ENCODE measurements at places on chromosomes 5 and 9.

GRCh38 chr9:36844961-36845360 is 189.1 kb downstream of the PAX5 start:
- no peak for DNase-seq

DNA sequence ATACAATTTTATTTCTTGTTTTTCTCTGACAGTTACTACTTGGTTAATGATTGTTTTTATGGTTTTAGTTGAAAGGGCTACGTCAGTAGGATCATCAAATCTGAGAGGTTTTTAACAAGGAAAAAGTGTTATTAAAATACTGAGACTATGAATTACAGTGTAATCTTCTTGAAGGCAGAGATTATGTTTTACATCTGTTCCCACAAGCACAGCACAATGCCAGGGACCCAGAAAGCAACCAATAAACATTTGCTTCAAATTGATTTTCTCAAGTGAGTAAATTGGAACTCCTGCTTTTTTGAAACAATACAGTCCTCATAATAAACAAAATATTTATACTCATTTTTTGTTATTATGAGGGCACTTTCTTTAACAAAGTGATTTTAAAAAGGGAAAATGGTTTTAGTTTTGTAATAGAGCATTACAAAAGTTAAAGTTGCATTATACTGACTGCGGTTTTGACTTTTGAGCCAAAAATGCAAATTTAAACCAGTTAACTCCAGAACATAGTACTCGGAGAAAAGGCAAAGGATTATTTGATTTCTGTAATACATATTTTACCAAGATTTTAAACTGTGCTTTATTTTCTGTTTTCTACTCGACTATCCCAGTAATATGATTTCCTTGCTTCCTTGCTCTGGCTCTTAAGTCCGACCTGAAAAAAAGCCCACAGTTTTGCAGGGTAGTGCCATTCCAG is 176.9 kb downstream of the GDNF start:
- no peak for DNase-seq

- no peak for DNase-seq
These were observed 13.2 kb downstream of the ANGPTL2 start for GRCh38 chr9:127109212-127109711.

DNA sequence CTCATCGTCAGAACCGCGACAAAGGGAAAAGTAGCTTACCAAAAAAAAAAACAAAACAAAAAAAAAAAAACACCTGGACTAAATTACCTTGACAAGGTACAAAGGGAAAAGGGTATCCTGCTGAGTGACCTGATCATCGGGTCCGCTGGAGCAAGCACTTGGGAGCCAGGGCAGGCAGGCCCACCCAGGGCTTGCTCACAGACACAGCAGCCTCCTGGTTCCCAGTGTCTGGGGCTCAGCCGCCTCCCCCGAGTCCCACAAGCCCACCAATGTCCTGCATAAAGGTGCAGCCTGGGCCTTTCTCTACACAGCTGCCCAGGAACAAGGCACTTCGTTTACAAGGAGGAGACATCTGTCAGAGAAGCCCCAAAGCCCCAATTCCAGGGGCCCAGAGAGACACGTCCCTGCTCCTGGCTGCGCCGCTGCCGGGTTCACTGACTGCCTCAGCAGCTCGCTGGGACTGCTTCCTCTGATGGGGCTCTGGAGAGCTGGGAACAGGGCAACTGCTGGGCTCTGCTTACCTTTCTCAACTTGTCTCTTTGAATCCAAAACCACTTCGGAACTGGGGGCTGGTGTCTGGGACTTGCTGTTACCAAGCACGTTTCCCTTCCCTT is 63.4 kb downstream of the GOLM1 start:
- no peak for DNase-seq

DNA sequence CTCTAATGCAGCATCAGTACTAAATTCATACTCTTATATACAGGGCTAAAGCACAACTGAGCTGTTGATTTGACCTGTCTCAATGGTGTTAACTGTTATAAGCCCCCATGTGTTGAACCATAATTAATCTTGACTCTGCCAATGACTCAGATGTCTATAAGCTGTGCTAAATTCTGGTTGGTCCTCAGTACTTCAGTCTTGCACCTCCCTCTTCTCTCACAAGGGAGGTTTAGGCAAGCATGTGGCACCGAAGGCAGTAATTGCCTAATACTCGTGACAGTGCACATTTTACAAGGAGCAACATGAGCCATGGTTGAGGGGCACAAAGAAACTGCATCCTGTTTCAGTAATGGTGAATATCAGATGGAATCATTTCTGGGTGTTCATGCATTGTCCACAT is 255.9 kb downstream of the TRPM3 start:
- no peak for DNase-seq

- no peak for DNase-seq
These were observed 211.6 kb downstream of the ATP10B start for GRCh38 chr5:160640406-160640805.

DNA sequence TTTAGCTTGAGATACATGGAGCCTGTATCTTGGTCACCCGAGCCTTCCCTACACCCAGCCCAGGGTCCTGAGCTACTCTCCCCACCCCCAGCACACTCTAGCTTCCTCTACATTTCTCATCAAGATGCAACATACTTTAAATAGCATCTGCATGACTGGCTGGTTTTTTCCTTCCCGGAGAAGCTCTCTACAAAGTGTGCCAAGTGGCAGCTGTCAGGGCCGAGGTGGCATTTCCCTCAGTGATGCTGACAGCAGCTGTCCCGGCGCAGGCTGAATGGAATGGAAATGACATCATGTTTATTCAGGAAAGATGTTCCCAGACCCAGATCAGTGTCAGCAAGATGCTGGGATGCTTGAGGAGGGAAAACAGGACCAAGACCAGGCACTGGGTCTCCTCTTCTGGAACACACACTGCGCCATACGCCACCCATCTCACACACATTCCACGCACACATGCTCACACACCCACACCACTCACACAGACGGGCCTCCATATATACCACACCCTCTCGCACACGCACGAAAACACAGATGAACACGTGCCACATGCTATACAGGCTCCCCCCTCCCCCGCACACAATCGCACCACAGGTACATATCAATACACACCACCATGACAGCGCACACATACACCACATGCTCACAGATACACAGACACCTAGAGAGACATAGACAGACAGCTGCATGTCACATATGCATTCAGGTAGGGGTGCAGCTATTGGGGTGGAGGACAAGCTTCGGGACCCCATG is 67.8 kb downstream of the LHX2 start:
- no peak for DNase-seq

- DNase-seq: no peak
These were observed 39.3 kb downstream of the EPB41L4A start for GRCh38 chr5:112379542-112380325.

DNA sequence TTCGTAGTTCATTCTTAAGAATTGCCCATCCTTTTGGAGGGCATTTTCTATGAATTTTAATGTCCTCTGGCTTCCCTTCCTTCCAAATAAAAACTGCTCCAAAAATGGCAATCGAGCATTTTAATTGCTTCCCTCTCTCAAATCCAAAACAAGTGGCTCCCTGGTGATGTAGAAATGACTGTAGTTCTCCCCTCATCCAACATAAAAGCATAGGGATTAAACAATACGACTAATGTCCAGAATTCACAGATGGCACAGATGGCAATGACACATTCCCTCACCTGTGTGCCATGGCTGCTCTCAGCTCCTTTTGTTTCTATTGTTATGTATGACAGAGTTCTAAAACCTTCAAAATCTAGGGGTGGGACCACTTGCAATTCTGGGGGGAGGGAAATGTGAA is 417.3 kb downstream of the RAB3C start:
- DNase-seq: no peak

- no peak for DNase-seq
These were observed 174.4 kb downstream of the EBF1 start for GRCh38 chr5:158925314-158925713.

DNA sequence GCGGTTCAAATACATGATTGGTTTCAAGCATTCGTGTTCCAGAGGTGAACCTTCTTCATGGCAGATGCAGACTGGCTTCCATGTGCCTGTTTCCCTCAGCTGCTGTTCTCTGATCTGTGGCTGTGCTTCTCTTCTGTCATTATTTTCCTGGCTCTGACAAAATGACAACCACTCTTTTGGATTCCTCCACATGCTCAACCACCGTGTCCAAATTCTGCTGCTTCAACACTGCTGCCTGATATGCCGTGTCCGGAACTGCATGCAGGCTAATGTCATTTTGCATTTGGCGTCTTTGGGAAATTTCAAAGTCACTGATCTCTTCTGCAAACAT is 368.7 kb upstream of the ZNF608 start:
- no peak for DNase-seq

GRCh38 chr5:7683753-7684152 is 167.2 kb downstream of the CFAP90 start:
- no peak for DNase-seq

- DNase-seq: no peak
These were observed 451.6 kb downstream of the TLE1 start for GRCh38 chr9:81237565-81238231.

- no peak for DNase-seq
These were observed 530 bp downstream of the UCK1 start for GRCh38 chr9:131530546-131530919.

- DNase-seq: no peak
These were observed 261.3 kb downstream of the SGCD start for GRCh38 chr5:156588306-156588705.

GRCh38 chr5:4765411-4765810 is 374.7 kb upstream of the ADAMTS16 start:
- no peak for DNase-seq

DNA sequence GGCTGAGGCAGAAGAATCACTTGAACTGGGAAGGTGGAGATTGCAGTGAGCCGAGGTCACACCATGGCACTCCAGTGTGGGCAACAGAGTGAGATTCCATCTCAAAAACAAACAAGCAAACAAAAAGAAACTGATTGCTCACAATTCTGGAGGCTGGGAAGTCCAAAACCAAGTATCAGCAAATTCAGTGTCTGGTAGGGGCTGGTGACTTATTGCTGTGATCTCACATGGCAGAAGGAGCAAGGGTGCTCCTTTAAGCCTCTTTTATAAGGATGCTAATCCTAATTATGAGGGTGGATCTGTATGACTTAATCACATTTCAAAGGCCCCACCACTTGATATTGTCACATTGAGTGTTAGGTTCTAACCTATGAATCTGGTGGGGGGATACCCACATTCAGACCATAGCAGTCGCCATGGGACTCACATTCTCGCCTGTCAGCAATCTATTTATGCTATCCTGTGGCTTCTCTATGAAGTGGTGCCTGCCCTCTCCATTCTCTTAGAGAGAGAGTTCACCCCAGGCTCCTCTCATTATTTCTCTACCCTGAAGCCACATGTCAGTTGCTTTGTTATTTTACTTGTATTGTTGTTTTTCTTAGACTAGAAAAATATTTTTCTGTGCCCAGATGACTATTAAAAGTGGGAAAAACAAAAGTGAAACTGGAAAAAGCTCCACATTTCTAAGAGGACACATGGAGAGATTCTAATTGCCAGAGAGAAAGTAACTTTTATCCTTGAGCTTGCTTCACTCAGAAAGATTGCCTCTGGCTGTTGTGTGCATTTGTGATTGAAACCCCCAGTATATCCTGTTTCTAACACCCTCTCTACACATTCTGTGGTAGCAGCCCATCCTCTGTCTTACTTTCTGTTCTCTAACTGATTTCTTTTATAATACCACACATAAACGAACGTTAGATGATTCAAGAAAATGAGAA is 18.8 kb upstream of the PRLR start:
- DNase-seq: no peak

- no peak for DNase-seq
These were observed 302.2 kb downstream of the ZNF608 start for GRCh38 chr5:124444147-124444775.

DNA sequence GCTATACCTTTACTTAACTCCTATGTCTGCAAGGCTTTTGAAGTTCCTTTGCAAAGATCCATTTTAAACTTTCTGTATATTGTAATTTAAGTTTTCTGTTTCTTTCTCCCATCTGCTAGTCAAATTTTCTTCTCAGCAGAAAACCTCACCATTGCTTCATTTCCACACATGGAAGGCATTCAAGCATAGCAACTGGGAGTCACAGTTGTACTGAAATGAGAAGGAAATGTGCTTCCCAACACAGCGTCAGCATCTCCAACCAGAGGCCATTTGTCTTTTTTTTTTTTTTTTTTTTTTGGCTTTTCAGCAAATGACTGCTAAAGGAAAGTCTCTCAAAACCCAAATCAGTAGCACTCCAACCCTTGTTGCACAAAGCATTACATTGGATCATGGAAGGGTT is 92.5 kb downstream of the RAB3C start:
- no peak for DNase-seq

DNA sequence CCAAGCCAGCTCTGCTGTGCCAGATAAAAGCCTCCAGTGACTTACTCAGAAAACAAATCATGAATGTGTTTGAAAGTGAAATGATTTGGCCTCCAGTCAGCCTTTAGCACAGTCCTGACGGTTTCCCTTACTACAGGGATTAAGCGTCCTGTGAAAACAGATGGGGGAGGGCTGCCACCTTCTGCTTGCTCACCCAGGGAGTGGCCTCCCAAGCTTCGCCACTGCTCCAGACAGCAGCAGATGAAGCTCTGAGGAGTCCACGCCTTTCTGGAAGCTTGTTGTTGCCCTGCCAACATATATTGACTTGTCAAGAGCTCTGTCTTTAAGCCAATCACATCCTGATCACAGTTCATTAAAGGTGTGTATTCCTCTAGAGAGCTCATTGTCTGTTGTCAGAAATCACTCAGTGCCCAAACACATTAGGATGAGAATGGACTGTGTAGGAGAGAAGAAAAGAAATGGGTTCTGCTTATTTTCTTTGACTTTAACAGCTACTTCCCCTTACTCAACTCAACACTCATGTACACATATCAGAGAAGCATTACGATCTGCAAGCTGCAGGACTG is 4.9 kb upstream of the FYB1 start:
- DNase-seq: no peak

- no peak for DNase-seq
These were observed 4.1 kb downstream of the SHB start for GRCh38 chr9:38064842-38065368.

- no peak for DNase-seq
These were observed 674.3 kb downstream of the ACTL7B start for GRCh38 chr9:108181441-108181840.

DNA sequence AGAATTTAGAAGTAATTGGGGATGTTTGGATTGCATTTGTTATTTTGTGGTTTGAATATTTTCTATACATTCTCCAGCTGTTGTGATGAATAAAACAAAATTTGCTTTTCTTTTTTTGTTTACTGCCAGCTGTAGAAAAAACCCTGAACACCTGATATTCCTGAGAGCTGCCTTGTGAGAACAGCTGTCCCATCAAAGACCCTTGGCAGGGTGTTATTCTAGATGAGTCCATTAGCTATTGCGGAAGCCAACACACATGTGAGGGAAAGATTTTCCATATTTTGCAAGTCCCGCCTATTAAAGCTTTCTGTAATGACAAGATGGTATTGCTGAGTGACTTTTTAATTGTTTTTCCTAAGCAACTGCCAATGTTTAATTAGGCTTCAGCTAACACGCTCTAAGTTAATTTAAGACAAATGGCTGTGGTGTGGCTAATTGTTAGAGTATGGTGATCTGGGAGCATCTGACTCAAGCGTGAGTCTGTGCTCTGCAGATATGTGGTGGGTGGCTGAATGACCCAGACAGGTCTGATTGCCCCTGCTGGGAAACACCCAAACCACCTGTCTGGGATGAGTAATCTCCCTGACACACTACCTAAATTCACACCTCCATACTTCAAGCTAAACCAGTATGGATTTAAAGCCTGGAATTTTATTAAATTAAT is 86.5 kb upstream of the PRLR start:
- DNase-seq: no peak

- no peak for DNase-seq
These were observed 135.9 kb upstream of the CCDC152 start for GRCh38 chr5:42620579-42621216.

Measured in AG04449 (cell line).